ENCODE measurements at places on chromosomes 12 and 14.

DNA sequence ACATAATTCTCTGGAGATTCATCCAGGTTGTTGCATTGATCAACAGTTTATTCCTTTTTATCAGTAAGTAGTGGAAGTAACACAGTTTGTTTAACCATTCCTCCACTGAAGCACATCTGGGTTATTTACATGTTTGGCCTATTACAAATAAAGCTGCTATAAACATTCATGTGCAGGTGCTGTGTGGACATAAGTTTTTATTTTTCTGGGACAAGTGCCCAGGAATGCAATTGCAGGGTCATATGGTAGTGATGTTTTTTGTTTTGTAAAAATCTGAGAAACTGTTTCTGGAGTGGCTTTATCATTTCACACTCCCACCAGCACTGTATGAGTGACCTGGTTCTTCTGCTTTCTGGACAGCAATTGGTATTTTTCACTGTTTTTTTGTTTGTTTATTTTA, 505.4 kb downstream of the CCER1 start:
- no peak for DNase-seq

DNA sequence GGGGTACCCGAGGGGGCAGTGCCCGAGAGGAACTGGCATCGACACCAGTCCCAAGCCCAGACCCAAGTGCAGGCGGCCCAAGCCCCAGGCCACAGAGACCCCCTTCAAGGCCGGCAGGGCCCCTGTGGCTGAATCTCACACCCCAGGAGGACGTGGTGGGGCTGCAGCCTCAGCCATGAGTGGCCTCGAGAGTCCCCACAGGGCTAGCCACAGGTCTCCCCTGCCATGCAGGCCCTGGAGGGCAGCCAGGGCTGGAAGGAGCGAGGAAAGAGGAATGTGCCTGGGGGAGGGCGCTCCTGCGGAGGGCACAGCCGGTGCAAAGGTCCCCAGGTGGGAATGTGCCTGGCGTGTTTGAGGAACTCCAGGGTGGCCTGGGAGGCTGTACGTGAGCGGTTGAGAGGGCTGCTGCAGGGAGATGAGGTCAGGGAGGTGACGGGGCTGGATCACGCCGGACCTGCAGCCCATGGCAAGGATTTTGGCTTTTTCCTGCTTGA, 86.1 kb downstream of the NCOR2 start:
- DNase-seq = no peak

DNA sequence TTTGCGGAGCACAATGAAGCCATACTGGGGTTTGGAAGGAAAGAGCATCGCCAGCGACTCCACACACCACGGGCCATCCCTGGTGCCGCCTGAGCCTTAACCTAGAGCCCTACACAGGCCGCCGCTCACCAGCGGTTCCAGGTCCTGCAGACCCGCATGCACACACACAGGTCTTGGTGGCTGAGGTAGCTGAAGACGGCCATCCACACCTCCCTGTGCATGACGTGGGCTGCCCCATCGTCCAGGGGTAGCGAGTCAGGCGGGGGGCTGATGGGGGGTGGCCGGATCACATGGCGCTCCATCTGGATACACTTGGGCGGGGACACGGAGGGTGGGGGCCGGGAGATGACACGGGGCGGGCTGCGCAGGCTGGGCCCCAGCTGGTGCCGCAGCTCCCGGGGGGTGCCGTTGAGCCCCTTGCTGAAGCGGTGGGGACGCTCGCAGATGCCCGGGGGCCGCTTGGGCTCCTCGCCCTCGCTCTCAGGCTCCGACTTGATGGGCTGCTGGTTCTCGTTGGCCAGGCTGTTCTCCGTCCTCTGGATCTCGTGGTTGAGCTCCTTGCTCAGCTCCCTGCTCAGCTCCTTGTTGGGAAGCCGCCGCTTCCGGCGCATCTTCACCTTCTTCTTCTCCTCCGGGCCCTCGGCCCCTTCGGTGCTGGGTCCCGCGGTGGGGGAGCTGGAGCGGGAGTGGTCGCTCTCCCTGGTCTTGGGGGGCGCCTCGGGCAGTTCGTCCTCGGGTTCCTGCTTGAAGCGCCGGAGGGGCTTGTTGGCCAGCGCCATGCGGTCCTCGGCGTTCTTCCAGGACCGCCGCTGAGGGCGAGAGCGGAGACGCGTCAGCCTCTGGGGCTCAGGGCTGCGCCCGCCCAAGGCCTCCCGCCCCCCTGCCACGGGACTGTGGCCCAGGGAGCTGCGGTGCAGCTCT, 42.4 kb downstream of the RNF34 start:
- DNase-seq = no peak

DNA sequence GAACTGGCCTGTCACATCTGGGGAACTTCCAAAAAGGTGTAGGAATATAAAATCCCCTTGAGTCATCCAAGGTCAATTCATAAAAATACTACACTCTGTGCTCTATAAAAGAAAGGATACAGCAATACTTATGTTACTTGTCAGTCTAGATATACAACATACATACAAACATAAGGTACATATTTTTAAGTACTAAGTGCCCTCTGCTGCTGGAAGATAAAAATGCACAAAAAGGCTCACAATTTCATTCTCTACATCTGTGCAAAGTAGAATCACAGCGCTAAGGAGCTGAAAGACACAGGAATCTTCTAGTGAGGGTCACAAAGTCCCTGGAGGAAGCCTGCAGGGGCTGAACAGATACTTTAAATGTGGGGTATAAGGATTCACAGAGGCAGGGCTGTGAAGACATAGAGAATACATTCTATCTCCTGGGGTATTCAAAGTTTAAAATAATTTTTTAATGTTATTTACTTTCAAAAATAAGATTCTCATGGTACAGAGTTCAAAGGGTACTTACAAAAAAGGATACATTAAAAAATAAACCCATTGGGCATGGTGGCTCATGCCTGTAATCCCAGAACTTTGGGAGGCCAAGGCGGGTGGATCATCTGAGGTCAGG, 10.2 kb upstream of the GOLGA5 start:
- peak; percentile 10 for DNase-seq

GRCh38 chr12:447141-447540, 12.6 kb upstream of the B4GALNT3 start:
- no peak for DNase-seq
